ENCODE measurements at places on chromosomes 3 and 15. TPM values are rescaled to one million over a fixed set of nuclear protein-coding genes. Genes with fewer than 3 reads are reported as not detected.

Gene SKOR1
- total RNA-seq, result not detected

- DNase-seq, result no peak
Measured at GRCh38 chr3:149670742-149671492, 13.1 kb upstream of the WWTR1 start.

Gene ALDH1L1
- total RNA-seq, result 7.0 TPM

DNA sequence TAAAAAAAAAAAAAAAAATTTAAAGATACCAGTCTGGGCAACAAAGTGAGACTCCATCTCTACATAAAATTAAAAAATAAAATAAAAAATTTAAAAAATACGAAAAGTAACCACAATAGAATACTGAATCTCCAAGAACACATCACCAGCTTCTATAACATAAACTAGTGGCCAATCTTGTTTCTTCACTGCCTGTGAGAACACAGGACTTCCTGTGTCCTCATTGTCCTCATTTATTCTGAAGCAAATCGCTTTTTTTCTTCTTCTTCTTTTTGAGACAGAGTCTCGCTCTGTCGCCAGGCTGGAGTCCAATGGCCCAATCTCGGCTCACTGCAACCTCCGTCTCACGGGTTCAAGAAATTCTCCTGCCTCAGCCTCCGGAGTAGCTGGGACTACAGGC is 28.6 kb upstream of the RAB7A start:
- no peak for DNase-seq

DNA sequence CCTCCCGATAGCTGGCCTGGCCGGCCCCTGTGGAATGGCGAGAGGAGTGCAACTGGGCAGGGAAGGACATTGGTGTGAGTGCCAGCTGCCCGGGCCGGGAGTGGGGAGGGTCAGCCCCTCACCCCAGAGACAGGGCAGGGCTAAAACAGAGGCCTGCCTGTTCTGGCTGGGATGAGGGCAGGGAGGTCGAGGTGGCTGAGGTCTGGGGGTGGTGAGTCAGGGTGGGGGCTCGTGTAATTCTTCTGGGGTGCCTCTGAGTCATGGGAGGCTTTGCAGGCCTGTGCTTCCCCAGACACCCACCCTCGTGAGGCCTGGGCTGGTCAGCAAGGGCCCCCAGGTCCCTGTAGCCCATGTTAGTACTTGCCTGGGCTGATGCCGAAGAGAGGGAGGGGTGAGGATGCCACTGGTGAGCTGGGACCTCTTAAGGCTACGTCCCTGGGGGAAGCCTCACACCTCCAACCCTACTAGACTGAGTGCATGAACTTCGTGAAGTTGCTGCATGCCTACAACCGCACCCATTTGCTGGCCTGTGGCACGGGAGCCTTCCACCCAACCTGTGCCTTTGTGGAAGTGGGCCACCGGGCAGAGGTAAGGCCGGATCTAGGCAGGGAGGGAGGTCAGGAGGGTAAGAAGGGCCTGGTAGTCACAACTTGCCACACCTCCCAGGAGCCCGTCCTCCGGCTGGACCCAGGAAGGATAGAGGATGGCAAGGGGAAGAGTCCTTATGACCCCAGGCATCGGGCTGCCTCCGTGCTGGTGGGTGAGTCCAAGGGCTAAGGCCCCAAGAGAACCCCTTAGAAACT is 1.7 kb downstream of the SEMA3B start:
- no peak for DNase-seq
